Stimulated activated CD4-positive, alpha-beta T cell treated with anti-CD3 and anti-CD28 coated beads, Interleukin-4, amount 100 ng/mL, for 48 hours (primary cell): ENCODE measurements at places on chromosomes 16 and 17.

- no peak for DNase-seq
These were observed 127.2 kb downstream of the CMIP start for GRCh38 chr16:81571592-81572385.

- DNase-seq: no peak
These were observed 96.5 kb downstream of the SDK2 start for GRCh38 chr17:73547790-73548189.

- no peak for DNase-seq
These were observed 30.8 kb downstream of the NDEL1 start for GRCh38 chr17:8466456-8466855.

GRCh38 chr16:56424791-56425438 lies 430 bp downstream of the AMFR start:
- DNase-seq: no peak

GRCh38 chr16:3882531-3882930 lies 2.0 kb upstream of the CREBBP start:
- no peak for DNase-seq

DNA sequence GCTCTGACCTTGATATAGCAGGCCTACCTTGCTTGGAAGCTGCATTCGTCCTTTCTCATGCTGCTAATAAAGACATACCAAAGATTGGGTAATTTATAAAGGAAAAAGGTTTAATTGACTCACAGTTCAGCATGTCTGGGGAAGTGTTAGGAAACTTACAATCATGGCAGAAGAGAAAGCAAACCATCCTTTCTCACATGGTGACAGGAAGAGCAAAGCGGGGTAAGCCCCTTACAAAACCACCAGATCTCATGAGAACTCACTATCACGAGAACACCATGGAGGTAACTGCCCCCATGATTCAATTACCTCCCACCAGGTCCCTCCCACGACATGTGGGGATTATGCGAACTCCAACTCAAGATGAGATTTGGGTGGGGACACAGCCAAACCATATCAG lies 6.0 kb upstream of the MAPT start:
- DNase-seq: no peak

- no peak for DNase-seq
These were observed 11.1 kb downstream of the VWA3A start for GRCh38 chr16:22103441-22103840.
